ENCODE measurements at places on chromosomes 6 and 20.

GRCh38 chr6:33776186-33776585 lies 12.7 kb downstream of the LEMD2 start:
- DNase-seq: no peak

DNA sequence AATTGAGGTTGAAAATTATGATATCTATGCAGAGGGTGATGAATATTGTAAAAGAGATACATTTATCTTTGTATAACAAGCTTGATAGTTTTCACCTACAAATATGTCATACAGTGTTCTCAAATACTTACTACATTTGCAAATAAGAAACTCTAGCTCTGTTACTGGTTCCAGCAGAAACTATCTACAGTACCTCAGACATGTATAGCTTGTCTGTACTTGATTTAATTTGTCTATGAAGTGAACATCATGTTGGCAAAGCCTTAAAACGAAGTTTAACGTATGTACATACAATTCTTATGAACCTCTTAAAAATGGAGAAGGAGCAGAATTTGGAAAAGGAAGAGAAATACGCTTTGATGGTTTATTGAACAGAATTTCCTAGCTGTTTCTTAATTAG lies 201.4 kb upstream of the MARCKS start:
- DNase-seq: no peak

- DNase-seq: no peak
These were observed 45.6 kb upstream of the SLC9A8 start for GRCh38 chr20:49766979-49767521.

DNA sequence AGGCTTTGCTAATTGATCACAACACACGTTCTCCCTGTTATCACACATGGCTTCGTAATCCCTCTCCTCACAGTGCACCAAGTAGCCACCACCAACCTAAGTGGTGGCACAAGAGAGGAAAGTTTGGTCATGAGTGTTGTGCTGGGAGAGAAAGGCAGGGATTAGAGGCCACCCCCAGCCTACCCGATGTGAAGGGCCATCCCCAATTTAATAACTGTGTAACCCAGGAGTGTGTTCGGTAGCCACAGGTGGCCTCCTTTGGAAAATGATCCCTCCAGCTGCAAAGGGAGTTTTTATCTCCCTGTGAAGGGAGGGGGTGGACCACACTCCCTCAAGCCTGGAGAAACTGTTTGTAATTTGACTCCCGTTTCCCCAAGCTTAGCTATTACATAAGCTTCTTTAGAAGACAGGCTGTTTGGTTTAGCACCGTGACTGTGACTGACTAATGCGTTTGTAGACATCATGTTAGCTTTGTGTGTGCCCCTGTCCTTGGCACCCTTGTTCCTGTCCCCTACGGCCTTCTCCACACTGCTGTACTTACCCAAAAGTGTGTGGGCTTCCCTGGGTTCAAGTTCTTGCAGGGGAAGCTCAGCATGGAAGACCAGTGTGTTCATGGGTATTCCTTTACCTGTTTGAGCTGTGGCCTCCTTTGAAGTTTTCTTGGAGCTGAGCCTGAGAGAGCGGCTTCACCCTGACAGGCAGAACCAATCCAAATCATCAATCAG lies 20.6 kb downstream of the PPP1R16B start:
- DNase-seq: no peak

DNA sequence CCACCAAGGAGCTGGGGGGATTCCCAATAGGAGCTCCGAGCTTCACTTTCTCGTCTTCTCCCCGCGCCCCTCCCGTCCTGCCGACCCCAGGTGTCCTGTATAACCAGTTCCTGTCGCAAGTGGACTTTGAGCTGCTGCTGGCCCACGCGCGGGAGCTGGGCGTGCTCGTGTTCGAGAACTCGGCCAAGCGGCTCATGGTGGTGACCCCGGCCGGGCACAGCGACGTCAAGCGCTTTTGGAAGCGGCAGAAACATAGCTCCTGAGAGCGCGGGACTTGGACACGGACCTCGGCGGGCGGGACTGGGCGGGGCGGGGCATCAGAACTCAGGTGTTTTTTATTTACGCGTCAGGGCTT lies 340 bp upstream of the VARS2 start:
- no peak for DNase-seq

DNA sequence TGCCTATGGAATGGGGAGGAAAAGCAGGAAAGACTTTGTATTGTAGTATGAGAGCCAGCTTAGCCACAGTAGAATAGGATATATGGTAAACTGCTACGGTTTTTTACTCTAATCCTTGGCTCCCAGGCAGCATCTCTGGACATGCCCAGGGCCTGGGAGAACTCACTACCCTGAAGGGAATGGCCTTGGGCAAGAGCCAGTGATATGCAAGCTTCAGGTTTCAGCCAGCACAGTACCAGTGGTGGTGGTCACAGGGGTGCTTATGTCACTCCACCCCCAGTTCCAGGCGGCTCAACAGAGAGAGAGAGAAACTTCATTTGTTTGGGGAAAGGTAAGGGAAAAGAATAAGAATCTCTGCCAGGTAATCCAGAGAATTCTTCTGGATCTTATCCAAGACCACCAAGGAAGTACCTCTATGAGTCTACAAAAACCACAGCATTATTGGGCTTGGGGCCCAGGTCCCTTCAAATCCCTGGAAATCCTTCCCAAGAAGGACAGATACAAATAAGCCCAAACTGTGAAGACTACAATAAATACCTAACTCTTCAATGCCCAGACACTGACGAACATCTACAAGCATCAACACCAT lies 121.2 kb downstream of the THBS2 start:
- DNase-seq: no peak

DNA sequence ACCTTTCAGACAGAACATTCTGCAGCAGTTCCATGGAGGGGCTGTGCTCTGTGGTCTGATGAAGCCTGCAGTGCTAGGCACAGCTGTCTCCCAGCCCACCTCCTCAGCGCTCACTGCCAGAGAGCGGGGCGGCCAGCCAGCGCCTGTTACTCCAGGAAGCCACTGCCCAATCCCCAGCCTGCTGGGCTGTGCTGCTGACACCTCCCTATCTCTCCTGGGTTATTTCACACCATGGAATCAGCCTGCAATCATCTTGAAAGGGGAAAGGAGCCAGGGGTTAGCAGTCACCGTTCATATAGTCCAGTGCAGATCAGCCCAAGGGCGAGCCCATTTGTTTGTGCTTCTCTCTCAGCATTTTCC lies 46.3 kb upstream of the NHSL1 start:
- DNase-seq: no peak

DNA sequence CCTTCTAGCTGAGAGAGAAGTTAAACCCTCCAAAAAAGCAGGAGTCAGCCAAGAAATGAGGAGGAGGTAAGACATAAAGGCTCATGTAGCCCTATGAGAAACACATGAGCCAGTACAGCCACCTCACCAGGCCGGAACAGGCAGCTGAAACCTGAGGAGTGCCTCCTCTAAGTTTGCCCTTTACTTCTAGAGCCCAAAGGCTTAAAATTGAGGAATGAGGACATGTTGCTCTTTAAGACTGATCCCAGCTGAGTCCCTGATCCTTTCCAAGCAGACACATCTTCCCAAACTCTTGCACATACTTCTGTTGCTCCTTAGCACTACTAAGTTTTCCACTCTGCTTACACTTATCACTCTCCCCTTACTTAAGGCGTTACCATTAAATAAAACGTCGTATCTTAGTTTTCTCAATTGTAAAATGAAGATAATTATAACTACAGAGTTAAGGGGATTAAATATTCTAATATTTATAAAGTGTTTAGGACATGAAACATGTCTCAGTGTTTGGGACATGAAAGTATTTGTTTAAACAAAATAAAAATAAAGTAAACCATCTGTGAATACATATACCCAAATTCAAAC lies 124.0 kb downstream of the OGFRL1 start:
- no peak for DNase-seq

DNA sequence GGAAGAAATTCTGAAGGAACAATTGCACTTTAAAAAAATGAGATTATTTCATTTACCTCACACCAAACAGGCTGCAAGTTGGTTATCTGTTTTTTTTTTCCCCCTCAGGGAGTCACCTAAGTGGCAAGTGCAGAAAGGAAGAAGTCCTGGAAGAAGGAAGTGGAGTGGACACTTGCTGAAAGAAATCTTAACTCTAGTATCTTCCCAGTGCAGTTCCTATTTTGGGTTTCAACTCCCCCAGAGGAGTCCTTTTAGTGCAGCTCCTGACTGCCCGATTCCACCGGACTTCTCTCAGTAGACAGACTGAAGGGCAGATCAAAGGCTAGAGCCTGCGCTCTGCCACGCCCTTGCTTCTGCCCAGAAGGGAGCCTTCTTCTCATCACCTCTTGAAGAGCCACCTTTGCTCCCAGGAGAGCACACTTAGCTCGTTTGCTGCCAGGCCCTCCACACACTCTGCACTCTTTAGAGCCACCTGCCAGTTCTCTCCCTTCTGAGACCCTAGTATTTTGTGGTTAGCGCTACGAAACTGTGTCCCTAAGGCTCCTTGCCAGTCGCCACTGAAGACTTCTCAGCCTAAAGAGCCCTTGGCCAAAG lies 4.9 kb downstream of the MTCL3 start:
- no peak for DNase-seq

DNA sequence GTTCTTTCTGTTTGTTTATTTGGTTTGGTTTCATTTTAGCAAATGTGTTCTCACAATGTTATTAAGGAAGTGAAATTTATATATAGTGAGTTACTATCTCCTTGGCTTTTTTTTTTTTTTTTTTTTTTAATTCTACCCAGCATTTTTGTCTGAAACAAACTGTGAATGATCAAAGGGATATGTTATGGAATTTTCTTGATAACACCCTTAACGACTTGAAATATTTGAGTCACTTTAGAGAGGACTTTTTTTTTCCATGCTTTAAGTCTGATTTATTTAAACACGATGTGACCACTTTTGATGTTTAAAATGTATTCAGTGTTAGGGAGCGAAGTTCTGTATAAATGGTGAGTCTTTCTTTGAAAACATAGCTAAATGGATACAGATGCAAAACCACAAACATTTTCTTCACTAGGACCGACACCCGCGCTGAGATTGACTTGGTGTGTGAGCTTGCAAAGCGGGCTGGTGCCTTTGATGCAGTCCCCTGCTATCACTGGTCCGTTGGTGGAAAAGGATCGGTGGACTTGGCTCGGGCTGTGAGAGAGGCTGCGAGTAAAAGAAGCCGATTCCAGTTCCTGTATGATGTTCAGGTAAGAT lies 149.7 kb downstream of the MTHFD1L start:
- no peak for DNase-seq

GRCh38 chr6:116827561-116828240 lies 1.2 kb downstream of the GPRC6A start:
- no peak for DNase-seq

DNA sequence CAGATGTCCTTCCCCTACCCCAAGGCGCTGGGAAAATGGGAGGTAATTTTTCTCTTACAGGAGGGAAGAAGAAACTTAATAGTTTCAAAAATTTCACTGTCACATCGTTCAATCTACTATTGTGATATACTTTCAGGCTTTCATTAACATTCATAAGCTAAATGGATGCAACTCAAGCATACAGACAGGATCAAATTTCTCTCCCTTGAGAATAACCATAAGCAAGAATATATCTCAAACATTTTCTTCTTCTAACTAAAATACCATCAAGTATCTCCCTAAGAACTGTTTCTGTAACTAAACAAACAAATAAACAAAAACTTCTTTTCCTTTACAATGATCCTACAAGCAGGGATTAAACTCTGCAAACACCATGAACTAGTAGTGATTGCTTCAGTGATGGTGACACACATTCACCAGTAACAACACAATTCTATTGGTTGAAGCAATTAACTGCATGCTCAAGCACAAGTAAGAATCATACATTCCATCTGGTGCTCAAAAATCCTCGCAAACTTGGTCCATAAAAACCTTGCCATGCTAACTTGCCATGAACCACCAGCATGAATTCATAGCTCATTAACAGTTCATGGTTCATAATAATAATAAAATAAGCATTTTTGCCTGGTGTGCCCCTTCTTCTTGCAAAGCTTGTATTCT lies 183.8 kb downstream of the PTPRK start:
- DNase-seq: no peak

GRCh38 chr6:102853249-102853955 lies 1459.9 kb downstream of the GRIK2 start:
- DNase-seq: no peak

DNA sequence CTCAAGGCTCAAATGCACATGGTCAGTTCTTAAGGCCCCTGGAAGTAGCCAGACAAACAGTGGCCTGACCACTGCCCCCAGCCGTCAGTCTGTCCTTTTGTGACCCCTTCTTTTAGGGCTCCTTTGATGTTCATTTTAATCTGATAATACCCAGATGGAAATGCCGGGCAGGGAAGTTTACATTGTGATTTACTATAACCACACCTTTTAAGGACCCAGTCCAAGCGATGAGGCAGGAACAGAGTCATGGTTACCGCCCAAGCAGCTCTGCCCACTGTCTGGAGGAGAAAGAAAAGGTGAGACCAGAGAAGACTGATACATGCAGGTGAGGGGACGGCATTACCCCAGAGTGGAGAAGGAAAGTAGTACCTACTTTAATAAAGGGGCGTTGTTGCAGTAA lies 110.6 kb downstream of the PLEKHG1 start:
- DNase-seq: no peak

GRCh38 chr6:159443417-159443920 lies 249.6 kb downstream of the SOD2 start:
- no peak for DNase-seq

DNA sequence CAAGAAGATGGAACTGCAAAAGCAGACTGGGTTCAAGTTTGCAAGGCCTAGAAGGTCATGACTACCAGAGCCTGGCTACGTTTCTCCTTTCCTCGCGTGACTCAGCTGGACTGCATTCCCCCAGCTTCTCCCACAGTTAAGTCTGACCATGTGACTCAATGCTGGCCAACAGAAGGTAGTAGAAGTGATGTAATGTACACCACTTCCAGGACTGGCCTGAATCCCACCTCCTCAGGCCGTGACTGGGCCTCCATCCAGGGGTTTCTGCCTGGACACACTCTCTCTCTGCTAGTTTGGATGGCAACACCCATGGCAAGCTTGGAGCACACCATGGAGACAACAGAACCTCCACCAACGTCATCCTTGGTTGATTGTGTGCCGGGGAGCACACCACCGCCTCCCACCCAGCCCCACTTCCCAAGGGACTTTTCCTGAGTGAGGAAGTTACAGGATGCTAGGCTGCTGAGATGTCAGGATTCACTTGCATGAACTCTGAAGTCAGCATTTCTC lies 112.0 kb upstream of the CDYL start:
- no peak for DNase-seq

DNA sequence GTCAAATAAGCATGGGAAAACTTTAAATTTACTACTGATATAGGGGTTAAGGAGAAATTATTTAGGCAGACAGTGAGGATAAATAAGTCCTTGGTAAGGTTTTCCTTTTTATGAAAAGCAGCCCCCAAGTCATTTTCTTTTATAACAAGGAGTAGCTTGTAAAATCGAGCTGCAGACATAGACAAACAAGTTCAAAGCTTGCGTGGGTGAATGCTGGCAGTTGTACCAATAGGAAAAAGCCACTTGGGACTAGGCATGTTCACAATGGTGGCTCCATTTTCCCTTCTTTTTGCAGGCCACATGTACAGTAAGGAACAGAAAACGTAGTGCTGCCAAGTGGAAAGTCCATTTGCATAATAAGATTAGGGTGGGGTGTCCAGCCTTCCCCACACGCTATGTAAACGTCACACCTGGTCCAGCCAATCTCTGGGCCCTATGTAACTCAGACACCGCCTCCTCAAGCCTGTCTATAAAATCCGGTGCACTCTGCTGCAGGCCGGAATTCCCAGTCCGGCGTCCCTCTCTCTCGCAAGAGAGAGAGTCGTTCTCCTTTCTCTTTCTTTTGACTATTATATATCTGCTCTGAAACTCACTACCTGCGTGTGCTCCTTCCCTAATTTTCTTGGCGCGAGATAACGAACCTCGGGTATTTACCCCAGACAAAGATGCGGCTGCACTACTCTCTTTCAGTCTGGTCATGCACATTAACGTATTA lies 217.1 kb upstream of the MAN1A1 start:
- DNase-seq: no peak
